ENCODE measurements at places on chromosomes 4 and X.

- DNase-seq = no peak
Measured at GRCh38 chr4:67660418-67660817, 40.5 kb downstream of the UBA6 start.

GRCh38 chr4:165359506-165359905 lies 19.3 kb upstream of the CPE start:
- no peak for DNase-seq

DNA sequence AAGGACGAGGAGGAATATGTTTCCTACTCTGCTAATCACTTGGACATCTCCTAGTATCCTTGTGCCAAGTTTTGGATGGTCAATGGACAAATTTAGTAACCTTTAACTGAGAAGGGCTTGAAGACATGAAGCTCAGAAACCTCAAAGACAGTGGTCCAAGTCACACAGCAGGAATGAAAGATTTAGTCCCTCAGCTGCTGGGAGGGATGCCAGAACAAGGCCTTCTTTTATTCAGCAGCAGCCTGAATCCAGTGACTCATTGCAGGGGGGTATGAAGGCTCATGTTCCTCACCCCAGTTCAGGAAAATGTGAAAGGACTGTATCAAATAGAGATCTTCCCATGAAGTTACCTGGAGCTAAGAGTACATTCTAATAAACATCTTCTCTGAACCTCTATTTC lies 214.9 kb upstream of the UGT8 start:
- no peak for DNase-seq

DNA sequence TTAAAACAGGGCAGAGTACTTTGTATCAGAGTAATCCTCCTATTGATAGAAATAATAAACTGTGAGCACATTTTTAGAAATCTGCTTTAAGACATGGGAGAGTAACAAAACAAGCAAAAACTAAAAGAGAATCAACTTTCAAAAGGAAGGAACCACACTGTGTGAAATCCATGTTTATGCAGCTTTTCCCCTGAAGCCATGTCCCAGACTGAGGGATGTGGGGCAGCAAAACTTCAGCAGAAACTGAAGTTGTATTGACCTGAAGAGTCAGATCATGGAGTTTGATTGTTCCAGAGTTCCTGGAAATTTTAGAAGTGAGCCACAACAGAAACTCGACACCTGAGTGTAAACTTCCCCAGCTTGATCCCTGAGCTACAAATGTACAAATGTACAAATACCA lies 53.2 kb downstream of the COMMD8 start:
- no peak for DNase-seq

DNA sequence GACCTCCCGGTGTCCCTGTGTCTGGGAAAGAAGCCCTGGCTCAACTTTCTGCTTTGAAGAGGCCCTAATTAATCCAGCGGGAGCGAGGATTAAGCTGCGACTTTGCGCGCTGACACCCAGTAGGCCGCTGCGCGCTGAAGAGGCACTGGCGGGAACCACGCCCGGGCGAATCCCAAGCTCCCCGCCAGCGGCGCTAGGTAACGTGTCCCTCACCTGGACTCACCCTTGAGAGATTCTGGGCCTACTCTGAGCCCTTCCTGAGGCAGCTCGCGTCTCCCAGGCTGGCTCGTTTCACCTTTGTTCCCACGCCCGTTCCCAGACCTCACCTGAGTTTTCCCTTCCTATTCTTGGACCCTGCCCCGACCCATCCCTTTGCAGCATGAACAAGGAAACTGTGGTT lies 616 bp upstream of the KLHL34 start:
- DNase-seq = no peak

- no peak for DNase-seq
Measured at GRCh38 chrX:27336466-27337091, 126.6 kb downstream of the PPP4R3C start.

GRCh38 chrX:139039041-139039440 lies 327.5 kb upstream of the FGF13 start:
- no peak for DNase-seq

GRCh38 chr4:67674098-67674497 lies 26.9 kb downstream of the UBA6 start:
- no peak for DNase-seq

DNA sequence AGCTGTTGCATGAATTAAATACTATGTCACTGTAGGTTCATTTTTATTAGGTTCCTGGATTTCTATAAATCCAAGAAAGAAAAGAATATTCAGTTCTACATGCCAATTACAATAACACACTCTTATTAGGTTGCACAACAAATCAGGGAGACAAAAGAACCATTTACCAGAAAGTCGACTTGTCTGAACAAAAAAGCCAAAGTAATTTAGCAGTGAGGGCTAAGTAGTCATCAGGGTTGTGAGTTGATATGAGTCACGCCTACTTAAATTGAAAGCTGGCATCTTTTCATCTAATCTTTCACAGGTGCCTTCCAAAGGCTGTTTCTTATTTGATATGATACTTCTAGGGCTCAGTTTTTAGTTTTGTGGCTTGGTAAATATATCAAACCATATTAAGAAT lies 25.4 kb upstream of the GNRHR start:
- no peak for DNase-seq

GRCh38 chr4:39020130-39020529 lies 12.1 kb downstream of the TMEM156 start:
- no peak for DNase-seq

DNA sequence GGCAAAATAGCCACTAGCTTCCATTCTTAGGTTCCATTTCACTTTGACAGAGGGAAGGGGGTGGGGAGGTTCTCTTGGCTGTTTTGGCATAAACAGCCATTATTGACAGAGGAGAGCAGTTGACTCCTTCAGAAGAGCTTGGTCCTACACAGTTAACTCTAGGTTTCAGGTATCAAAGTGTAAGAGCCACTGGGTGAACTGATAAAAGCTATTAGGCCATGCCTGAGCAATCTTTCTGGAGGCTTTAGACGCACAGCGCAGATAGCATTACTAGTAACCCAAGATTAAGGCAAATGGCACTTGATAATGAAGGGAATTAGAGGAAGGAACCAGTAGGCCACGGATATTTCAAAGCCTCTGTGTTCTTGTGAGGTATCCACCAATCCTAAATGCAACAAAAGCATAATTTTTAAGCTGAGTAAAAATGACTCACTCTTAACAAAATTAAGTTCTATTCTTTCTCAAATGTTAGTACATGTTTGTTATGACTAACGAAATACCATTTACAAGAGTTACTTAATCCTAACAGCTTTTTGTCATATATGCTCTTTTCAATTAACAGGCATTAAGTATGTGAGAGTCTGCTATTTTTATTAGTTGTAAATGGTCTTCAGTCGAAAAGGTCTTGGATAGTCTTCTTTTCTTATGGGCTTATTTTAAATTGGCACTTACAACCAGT lies 53.6 kb downstream of the SLC7A11 start:
- DNase-seq = no peak

GRCh38 chr4:77072195-77072753 lies 3.5 kb downstream of the CCNI start:
- DNase-seq = peak; percentile 77

DNA sequence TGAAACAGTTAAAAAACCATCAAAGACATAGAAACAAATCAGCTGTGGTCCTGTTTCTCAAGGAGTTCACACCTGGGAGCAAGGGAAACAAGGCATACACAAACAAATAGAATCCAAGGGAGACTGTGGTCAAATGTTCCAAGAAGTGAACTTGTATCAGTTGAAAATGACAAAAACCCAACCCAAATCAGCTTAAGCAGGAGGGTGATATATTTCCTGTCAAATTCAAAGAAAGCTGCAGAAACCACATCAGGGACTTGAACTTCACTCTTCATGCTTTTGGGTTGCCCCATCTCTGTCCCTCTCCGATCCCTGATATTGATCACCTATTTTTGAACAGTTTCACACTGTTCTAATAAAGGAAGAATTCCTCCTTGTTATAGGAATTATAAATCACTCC lies 148.6 kb upstream of the FMR1 start:
- DNase-seq = no peak

DNA sequence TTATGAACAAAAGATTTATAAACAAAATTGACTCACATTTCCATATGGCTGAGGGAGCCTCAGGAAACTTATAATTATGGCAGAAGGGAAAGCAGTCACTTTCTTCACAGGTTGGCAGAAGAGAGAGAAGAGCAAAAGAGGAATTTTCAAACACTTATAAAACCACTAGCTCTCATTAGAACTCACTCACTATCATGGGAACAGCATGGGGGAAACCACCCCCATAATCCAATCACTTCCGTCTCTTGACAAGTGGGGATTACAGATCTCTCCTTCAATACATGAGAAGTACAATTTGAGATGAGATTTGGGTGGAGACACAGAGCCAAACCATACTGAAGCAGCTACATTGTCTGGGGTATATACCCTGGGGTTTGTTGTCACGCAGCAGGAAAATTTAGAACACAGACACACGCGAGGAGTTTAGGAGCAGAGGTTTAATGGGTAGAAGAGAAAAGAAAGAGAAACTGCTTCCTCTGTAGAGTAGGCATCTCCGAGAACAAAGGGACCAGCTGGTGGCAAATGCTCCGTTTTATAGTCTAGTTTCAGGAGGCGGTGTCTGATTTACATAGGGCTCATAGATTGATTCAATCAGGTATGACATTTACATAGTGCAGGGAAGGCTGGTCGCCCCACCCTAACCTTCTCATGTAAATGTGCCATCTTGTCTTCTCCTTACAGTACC lies 2277.7 kb upstream of the AGA start:
- DNase-seq = no peak

DNA sequence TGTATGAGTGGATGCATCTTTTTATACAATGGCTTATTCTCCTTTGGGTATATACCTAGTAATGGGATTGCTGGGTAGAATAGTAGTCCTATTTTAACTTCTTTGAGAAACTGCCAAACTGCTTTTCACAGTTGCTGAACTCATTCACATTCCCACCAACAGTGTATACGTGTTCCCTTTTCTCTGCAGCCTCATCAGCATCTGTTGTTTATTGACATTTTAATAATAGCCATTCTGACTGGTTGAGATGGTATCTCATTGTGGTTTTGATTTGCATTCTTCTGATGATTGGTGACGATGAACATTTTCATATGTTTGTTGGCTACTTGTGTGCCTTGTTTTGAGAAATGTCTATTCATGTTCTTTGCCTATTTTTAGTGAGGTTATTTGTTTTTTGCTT lies 687.0 kb upstream of the EPHA5 start:
- DNase-seq = no peak

GRCh38 chrX:18951032-18951431 lies 32.9 kb downstream of the PHKA2 start:
- DNase-seq = no peak

DNA sequence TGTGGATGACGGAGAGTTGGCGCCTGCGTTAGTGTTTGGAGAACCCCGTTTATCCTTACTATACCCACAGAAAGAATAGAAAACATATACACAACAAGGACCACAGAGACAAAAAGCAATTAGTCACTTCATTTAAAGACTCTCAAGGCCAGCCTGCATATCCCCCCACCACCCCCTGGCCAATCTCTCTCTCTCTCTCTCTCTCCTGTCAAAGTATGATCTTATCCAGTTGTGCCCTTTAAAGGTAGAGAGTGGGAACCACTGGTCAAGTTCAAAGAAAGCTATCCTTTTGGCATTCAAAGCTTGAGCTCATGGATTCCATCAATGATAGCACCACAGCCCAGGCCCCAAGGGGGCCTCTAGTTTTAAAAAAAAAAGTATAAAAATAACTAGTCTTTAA lies 180.3 kb upstream of the MBNL3 start:
- no peak for DNase-seq

DNA sequence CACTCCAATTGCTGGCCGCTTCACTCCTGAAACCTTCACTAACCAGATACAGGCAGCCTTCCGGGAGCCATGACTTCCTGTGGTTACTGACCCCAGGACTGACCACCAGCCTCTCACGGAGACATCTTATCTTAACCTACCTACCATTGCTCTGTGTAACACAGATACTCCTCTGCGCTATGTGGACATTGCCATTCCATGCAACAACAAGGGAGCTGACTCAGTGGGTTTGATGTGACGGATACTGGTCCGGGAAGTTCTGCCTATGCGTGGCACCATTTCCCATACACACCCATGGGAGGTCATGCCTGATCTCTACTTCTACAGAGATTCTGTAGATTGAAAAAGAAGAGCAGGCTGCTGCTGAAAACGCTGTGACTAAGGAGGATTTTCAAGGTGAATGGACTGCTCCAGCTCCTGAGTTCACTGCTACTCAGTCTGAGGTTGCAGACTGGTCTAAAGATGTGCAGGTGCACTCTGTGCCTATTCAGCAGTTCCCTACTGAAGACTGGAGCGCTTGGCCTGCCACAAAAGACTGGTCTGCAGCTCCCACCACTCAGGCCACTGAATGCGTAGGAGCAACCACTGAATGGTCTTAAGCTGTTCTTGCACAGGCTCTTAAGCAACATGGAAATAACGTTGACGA lies 35.8 kb upstream of the PRDM8 start:
- DNase-seq = no peak

DNA sequence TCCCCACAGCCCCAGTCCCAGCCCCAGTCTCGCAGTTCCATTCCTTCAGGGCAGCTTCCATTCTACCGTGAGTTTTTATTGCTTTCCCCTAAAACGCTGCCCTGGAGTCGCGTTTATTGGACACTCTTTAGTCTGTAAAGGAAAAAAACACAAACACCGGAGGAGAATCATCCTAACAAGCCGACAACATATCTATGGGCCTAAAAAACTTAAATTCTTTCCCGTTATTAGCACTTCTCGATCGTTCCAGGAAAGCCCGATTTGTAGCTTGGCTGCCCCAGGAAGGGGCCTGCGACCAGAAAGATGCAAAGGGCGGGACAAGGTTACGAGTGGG lies 178.5 kb downstream of the CBR4 start:
- DNase-seq = no peak

DNA sequence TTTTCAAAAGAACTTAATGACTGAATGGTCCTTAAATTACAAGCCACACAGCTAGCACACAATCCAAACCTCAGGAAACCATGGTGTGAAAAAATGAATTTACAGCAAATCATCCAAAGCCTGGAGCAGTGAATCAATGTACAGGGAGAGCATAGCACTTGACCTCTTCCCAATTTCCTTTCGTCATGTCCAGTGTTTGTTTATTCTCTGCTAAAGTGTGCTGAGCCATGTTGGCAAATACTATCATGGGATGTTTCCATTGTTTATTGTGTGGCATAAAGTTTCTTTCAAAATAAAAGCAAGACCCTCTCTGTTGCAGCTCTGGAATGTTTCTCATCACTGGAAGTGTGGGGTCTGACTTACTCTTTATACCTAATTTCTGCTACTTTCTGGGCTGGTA lies 25.4 kb upstream of the FAM47B start:
- no peak for DNase-seq

GRCh38 chr4:26863512-26863911 lies 2.9 kb downstream of the STIM2 start:
- DNase-seq = no peak

Data from CD4-positive, alpha-beta T cell treated with Interleukin-15 for 1 hour (primary cell).